ENCODE measurements at places on chromosomes 7 and 10. TPM values are rescaled to one million over a fixed set of nuclear protein-coding genes. Genes with fewer than 3 reads are reported as not detected.

The MPP7 gene
- total RNA-seq: 2.2 TPM

DNA sequence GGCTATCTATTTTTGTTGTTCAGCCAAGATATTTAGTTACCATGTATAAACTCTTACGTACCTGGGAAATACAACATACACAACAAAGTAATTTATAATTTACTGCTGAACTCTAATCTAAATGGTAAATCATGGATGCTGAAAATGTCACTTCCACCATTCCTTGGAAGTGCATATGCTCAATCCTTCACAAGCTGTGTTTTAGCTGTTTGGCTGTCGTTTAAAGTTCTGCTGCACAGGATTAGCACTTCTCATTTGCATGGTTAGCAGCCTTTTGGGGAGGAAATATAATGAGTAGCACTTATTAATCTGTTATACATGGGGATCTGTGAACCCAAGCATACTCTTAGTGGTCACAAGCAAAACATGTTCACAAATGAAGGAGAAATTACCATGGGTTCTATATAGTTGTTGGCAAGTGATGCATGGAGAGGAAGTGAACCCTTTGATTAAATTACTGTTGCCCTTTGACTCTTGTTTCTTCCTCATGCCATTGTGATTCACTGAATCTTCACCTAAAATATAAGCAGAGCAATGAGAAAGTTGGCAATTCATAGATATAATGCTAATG is 18.5 kb downstream of the PIK3CG start:
- no peaks in the 10 kb centered on the region for H3K36me3 ChIP-seq
- H3K27ac ChIP-seq: no peak overlapping the region
- no peaks in the 10 kb centered on the region for H3K4me1 ChIP-seq
- DNase-seq: no peak
- H3K27me3 ChIP-seq: peaks cover 13% of the 10 kb centered on the region
- no peak overlapping the region for H3K4me3 ChIP-seq

The ELMO1 gene
- 2.2 TPM for total RNA-seq

The PRKCQ gene
- not detected for total RNA-seq

GRCh38 chr7:131285556-131285955 is 42.1 kb upstream of the MKLN1 start:
- no peak for DNase-seq
- H3K36me3 ChIP-seq: no peaks in the 10 kb centered on the region
- H3K4me3 ChIP-seq: no peak overlapping the region
- no peaks in the 10 kb centered on the region for H3K27me3 ChIP-seq

DNA sequence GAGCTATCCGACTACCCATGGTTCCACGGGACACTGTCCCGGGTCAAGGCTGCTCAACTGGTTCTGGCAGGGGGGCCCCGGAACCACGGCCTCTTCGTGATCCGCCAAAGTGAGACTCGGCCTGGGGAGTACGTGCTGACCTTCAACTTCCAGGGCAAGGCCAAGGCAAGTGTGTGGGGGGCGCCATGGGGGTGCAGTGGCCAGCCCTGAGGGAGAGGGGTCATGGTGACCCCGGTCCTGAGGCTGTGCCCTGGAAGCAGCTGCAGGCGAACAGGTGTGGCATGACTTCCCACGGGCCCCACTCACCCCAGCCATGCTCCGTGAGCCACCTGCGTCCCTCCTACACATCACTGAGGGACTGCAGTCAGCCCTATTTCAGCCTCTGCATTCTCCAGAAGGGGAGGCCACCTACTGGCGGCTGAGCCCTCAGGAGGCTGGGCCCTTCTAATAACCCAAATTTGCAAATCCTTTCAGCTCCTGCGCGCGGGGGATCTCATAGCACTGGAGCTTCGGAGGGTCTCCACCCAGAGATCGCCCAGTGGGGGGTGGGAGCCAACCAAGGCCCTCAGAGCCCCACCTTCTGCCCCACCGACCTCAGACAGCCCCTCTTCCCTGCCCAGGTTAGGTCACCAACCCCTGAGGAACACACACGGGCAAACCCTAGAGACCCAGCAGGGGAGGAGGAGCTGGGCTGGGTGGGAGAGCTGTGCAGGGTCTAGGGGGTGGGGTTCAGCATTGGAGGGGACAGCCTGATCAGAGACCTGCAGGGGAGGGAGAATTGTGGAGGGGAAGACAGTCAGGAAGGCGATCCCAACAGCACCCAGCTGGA is 30.8 kb downstream of the SH2B2 start:
- H3K4me3 ChIP-seq: no peak overlapping the region
- no peaks in the 10 kb centered on the region for H3K4me1 ChIP-seq
- peak; percentile 73 for DNase-seq
- no peaks in the 10 kb centered on the region for H3K27me3 ChIP-seq
- no peak overlapping the region for H3K27ac ChIP-seq
- no peaks in the 10 kb centered on the region for H3K36me3 ChIP-seq

The HOXA4 gene
- total RNA-seq: 0.72 TPM

DNA sequence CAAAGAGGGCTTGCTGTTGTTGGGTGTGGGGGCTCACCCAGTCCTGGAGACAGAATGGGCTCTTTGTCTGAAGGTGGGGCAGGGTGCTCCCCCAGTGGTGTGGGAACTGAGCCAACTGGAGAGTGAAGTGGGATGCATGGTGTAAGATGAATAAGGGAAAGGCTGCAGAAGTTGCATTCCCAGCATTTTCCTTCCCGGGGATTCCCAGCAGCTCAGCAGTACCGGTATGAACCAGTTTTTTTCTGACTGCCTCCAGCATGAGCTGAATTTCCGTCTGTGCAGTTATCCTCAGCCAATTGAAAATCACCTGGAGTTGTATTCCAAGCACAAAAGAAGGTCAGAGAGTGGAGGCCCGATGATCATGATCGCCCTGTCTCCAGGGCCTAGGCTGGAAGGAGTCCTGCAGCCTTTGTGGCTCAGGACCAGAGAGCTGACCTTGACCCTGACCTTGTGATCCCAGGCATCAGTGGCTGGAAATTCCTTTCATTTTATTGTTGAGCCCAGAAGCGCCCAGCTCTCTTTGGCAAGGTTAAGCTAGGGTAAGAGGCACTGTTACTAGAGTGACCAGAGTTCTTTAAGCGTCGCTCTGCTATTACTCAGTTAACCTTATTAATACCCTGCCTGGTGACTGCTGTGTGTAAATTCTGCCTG is 33.4 kb downstream of the OGDH start:
- H3K4me1 ChIP-seq: peaks cover 35% of the 10 kb centered on the region
- H3K36me3 ChIP-seq: peaks cover 4% of the 10 kb centered on the region
- peak overlapping the region; percentile 99 for H3K27ac ChIP-seq
- no peak overlapping the region for H3K4me3 ChIP-seq
- peak; percentile 88 for DNase-seq
- H3K27me3 ChIP-seq: no peaks in the 10 kb centered on the region

The ZNF853 gene
- total RNA-seq: under 0.01 TPM
